ENCODE measurements at places on chromosomes 1 and 21.

GRCh38 chr1:173413271-173413707 lies 63.8 kb upstream of the PRDX6 start:
- no peak for DNase-seq

- DNase-seq, result no peak
Measured at GRCh38 chr1:226074046-226074445, 11.5 kb downstream of the H3-3A start.

DNA sequence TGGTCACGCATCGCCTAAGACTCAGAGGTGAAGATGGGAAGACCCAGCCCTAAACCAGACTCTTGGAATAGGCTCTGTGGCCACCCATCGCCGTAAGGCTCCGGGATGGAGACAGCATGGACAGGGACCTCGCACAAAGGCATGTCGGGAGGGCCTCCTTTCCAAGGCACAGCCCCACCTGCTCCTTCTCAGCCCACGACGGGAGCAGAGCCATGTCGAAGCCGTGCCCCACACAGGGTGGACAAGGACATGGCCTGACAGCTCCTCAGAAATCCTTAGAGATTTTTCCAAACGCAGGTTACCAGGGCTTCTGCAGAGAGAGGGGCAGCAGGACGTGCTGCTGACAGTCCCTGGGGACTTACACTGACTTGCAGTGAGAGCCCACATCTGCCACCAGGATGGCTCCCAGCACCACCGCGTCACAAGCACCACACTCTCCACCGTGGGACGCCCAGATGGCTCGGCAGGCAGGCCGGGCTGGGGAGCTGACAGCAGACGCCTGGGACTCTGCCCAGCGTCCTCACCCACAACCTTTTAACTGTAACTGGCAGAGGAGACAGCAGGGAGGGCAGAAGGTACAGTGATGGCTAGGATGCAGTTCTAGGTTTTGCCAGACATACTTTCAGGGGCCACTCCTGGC lies 12.0 kb downstream of the SSU72 start:
- DNase-seq, result no peak

DNA sequence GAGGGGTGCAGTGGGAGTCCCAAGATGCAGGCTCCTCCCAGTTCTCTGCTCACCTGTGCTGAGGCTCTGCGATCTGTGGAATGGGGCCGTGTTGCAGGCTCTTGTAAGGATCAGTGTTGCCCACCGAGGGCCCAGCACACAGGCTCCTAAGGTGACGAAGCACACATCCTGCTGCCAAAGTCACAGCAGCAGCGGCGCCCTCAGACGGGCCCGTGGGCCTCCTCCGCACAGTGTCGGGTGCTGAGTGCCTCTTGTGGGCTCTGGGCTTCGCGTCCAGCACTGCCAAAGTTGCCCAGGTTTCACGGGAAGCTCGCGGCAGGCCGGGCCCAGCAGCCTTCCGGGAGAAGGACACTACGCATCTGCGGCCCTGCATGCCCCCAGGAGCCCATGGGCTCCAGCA lies 72.1 kb upstream of the ABCG1 start:
- DNase-seq, result no peak

GRCh38 chr1:75165264-75165663 lies 31.1 kb downstream of the LHX8 start:
- DNase-seq, result no peak

DNA sequence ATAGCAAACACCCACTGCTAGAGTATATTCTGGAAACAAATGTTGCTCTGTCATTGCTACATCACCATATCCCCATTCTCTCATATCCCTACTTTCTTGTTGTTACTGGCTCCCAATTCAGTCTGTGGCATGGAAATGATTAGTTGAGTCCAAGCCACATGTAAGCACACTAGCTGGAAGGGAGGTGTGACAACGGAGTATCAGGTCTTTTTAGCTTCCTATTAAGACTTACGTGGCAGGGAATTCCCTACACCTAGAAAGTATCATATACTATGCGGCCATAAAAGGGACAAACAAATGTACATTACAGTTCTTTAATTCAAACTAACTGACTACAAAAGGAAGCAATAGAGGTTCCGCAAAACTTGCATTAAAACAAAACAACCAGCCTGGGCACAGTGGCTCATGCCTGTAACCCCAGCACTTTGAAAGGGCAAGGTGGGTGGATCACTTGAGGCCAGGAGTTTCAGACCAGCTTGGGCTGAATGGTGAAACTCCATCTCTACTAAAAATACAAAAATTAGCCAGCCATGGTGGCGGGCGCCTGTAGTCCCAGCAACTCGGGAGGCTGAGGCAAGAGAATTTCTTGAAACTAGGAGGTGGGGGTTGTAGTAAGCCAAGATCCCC lies 48.6 kb downstream of the INTS7 start:
- no peak for DNase-seq

DNA sequence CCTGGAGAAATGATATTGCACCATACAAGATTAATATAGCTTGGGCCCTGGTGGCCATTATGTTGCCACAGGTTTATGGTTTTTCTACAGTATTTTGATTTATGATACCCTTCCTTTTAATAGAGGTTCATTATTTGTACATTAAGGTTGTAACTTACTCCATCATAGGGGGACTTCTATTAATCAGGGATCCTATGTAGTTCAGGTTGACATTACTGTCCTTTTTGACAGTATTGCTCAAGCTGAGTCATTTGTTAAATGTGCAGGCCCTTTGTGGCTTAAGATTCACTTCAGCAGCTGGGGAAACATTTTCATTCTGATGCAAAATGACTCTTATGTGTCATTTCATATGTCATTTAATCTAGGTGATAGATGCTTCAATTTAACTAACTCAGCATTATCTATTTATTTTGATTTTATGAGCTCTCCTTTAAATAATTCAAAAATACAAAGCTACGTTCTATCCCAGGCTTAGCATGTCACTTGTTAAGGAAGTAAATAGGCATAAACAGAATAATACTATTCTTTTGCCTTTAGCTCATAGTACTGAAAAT lies 686.9 kb upstream of the NCAM2 start:
- no peak for DNase-seq

GRCh38 chr1:17084787-17085186 lies 31.0 kb upstream of the SDHB start:
- no peak for DNase-seq

GRCh38 chr1:247212627-247213617 lies 41.1 kb upstream of the ZNF124 start:
- DNase-seq, result no peak

- no peak for DNase-seq
Measured at GRCh38 chr1:212205843-212206242, 79.4 kb upstream of the PPP2R5A start.

- no peak for DNase-seq
Measured at GRCh38 chr21:26225046-26225445, 54.5 kb upstream of the APP start.

- no peak for DNase-seq
Measured at GRCh38 chr21:17979763-17980162, 160.6 kb upstream of the C21orf91 start.

GRCh38 chr21:31267644-31268043 lies 76.4 kb downstream of the TIAM1 start:
- DNase-seq, result no peak
